ENCODE measurements at places on chromosomes 13 and 19.

- DNase-seq: no peak
Measured at GRCh38 chr13:72931311-72931710, 127.5 kb upstream of the KLF5 start.

DNA sequence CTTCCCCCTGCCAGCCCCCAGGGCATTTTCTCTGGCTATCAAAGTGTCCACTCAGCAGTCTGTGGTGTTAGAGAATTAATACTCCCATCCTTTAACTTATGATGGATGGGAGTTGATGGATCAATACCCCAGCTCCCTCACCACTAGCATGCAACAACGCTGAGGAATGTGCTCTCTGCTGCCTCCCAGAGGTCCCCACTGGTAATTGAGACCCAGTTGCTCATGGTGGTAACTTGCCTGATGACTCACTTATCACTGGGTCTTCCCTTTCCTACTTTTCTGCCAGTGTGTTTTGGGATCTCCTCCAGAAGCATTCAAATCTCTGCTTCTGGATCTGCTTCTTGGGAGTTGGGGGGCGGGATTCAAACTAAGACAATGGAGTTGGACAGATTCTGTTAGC, 20.3 kb upstream of the CACNA1A start:
- no peak for DNase-seq

DNA sequence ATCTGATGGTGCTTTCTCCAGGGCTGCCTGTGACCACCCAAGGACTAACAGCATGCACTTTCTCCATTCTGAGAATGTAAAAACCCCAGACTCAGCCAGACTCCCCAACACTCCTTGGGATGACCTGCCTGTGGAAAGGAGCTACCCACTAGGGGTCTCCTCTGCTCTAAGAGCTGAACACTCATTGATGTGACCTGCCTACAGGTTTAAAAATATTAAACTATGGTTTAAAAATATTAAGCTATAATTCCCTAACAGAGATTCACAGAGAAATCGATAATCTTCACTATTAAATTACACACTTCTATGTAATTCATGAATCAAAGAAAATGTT, 696.2 kb upstream of the SLITRK5 start:
- no peak for DNase-seq

DNA sequence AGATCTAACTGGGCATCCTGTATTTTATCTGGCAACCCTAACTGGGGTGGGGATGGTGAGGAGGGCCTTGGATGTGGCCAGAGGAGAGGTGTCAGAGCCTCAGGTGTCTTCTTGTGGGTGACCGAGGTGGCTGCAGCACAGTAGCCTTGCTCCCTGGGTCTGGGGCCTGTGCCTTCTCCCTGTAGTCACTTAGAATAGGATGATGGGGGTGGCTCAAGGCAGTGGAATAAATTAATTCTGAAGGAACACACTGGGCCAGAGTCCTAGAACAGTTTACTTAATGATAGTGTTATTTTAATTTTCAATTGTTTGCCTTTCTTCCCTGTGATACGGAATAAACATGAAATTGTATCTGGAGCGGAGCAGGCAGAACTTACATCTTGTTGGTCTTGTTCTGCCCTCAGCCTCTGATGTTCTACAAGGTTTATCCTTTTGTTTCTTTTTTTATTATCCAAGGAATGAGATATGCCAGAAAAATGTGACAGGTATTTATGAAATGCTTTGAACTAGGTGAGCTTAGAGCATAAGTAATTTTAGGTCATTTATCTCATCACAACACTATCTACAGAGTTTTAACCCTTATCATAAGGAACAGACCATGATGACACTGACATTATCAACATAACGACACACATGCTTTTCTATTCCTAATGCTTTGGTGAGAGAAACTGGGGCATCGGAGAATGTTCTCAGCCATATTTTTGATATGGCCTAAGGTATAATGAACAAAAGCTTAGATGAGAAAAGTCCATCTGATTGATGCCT, 51.4 kb downstream of the LRCH1 start:
- DNase-seq: no peak

- no peak for DNase-seq
Measured at GRCh38 chr19:926323-926588, 421 bp downstream of the ARID3A start.

DNA sequence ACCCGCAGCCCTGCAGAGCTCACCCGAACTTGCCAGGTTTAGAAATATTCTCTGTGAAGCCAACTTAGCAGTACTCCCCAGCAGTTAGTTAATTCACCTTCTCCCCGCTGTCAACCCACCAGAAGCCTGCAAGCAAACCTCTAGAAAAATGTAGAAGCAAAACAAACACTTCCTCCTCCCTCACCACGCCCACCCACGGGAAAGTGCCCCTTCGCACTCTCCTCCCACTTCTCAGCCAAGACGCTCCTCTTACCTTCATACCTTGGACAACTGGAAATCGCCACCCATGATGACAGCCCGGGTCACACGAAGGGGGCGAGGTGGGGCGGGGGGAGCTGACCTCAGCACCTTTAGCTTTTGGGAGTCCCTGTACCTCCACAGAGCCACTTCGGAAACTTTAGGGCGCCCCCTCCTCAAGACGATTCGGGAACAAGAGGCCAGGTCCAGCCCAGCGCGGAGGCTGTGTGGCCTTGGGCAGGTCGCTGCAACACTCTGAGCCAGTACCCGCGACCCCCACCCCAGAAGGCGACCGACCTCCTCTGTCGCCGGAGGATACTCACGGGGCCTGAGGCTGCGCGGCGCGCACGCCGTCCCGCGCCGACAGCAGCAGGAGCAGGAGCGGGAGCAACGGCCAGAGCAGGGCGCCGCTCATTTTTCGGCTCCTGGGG, 485 bp downstream of the CPAMD8 start:
- no peak for DNase-seq

DNA sequence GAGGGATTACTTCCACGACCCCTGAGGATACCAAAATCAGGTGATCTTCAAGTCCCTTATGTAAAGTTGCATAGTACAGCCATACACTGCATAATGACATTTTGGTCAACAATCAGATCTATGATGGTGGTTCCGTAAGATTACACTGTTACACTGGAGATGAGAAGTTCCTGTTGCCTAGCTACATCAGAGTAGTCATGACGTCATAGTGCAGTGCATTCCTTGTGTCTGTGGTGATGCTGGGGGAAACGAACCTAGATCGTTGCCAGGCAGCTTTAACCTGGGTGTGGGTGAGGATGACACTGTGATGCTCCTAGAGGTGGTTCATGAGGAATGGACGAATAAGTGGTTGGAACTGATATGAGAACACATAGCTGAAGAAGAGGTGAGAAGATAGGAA, 9.1 kb downstream of the ZNF610 start:
- no peak for DNase-seq

GRCh38 chr13:73943137-73943964, 190.9 kb downstream of the KLF12 start:
- no peak for DNase-seq

- peak; percentile 88 for DNase-seq
Measured at GRCh38 chr19:10864538-10864899, 6.8 kb upstream of the CARM1 start.

DNA sequence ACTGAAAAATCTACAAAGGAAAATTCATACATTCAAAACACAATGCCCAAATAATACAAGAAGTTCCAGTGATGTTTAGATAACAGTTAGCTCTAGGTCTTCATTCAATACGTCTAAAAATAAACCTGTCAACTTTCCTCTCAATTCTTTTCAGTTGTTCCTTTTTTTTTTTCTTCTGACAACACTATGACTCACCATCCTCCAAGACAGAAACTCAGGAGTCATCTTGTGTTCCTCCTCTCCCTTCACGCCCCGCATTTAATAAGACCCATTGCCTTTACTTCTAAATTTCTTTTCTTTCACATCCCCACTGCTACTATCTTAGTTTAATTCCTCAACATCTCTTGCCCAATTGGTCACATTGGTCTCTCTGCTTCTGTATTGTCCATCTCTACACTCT, 759.9 kb downstream of the GPC5 start:
- DNase-seq: no peak

GRCh38 chr19:44649578-44650145, 6.0 kb downstream of the PVR start:
- no peak for DNase-seq

DNA sequence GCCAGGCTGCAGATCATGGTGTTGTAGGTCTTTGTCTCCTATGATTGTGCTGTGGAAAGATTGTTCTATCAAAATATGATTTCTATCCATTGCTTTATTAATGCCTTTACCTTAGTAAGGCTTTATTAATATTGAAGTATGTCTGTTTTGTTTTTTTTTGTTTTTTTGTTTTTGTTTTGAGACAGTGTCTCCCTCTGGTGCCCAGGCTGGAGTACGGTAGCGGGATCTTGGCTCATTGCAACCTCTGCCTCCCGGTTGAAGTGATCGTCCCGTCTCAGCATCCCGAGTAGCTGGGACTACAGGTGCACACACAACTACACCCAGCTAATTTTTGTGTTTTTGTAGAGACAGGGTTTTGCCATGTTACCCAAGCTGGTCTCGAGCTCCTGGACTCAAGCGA, 7.7 kb downstream of the IRGC start:
- no peak for DNase-seq

DNA sequence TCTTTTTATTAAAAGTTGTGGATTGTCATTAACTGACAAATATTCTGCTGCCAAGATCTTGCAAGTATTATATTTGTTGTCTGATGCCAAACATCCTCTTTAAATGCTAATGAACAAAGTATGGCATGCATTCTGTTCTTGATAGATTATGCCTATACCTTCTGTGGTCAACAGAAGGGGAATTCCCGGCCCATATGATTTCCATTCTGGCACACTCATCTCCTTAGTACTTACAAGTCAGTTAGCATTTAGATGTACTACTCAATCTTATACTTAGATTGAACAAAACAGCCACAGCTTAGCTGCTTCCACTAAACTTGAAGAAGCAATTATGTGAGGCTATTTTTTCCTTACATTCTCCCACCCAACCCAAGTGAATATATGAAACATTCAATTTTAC, 246.1 kb upstream of the DACH1 start:
- no peak for DNase-seq

GRCh38 chr13:37596805-37597204, 1.8 kb downstream of the POSTN start:
- no peak for DNase-seq

DNA sequence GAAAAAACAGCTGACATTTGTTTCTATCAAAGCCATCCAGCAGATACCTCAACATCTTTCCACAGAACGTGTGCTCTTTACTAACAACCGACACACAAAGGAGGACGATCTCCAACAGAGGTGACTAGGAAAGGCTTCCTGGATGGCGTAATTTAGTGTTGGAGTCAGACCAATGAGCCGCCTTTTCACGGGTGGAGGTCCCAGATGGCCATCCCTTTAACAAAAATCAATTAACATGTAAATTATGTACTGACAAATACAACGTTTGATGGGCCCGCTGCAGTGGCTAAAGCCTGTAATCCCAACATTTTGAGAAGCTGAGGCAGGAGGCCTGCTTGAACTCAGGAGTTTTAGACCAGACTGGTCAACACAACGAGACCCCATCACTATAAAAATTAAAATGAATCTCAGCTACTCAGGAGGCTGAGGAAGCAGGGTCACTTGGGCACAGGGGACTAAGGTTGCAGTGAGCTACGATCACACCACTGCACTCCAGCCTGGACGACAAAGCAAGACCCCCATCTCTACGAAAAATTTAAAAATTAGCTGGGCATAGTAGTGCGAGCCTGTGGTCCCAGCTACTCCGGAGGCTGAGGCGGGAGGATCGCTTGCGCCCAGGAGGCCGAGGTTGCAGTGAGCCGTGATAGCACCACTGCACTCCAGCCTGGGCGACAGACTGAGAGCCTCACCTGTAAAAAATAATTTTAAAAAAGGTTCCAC, 1.2 kb upstream of the DPY19L3 start:
- no peak for DNase-seq

DNA sequence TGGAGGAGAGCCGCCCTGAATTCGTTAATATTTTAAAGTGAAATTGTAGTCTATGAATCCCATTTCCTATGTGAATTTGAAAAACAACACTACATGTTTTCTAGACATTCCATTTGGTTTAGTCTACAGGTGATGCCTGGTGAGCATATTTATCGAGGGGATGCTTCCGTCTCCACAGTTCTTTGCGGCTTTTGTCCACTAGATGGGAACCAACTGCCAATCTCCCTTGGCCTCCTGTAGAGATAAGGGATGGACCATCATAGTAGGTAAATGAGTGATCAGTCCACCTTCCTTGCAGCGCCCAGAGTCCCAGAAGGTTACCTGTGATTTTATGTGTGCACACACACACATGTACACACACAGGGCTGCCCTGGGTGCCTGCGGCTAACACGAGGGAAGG, 289.8 kb upstream of the SOX21 start:
- no peak for DNase-seq

DNA sequence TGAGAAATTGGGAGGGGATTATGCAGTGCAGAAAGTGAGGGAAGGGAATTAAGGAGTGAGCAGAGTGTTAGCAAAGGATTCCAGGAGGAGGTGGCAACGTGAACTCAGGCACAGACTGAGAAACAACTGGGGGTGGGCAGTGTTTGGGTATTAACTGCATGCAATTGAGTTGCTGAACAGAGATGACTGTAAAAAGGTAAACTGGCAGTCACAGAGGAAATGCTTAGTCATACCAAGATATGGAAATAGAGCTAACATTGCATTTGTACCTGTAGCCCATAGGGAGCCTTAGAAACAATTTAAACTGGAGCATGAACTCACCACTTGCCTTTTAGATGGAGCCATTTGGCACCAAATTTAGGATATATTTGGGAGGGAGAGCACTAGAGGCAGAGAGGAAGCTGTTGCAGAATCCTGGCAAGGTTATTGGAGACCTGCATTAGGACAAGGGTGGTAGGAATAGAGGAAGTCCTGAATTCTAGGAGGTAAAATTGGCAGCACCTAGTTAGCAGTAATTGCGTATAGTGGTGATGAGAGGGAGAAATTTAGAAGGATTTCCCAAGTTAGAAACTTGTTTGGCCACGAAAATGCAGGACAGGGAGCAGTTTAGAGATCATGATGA, 100.6 kb upstream of the FRY start:
- no peak for DNase-seq

- DNase-seq: no peak
Measured at GRCh38 chr13:106721599-106721998, 153.7 kb upstream of the ARGLU1 start.

DNA sequence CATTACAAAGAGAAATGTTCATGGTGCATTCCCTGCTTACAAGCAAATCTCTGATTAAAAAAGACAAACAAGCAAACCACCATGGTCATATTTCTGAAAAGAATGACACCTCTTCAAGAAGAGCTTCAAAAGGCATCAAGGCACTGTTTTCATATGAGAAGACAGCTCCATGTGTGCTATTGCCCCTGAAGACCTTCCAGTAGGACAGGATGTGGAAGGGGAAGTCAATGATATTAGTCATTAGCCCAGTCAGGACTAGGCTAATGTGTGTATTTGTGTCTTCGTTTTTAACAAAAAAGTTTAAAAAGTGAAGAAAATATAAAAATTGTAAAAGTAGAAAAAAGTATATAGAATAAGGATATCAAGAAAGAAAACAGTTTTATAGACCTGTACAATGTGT, 534.7 kb upstream of the ARGLU1 start:
- DNase-seq: no peak

- DNase-seq: no peak
Measured at GRCh38 chr13:76711550-76712182, 174.5 kb downstream of the KCTD12 start.
